ENCODE measurements at places on chromosomes 2 and 18. TPM values are rescaled to one million over a fixed set of nuclear protein-coding genes. Genes with fewer than 3 reads are reported as not detected.

Gene DSG1
- not detected for total RNA-seq

Gene TCF23
- total RNA-seq = not detected

Gene G6PC2
- total RNA-seq = not detected

Gene DSG2
- total RNA-seq = 0.18 TPM

Gene BARD1
- total RNA-seq = 34.0 TPM

Gene RTP5
- not detected for total RNA-seq

Gene ACVR1C
- 1.1 TPM for total RNA-seq

Gene GCG
- not detected for total RNA-seq

Gene SCN7A
- not detected for total RNA-seq

Gene ATP8B1
- 0.16 TPM for total RNA-seq

DNA sequence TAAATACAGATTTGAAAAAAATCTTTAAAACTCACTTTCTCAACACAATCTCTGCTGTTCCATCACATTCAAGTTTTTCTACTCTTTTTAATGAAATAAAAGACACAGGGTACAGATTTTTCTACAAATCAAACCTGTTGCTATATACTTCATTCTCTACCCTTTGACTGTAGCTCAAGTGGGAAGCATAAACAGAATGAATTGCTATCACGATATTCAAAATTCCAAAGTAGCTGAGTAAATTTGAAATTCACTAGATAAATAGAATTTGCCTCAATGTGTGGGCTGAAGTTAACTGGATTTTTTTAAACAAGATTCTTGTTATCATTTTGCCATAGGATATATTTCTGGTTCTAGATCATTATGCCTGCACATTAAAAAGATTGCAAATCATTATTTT is 185.9 kb downstream of the ZNF521 start:
- H3K4me3 ChIP-seq = no peak overlapping the region
- H3K4me1 ChIP-seq = peaks cover 24% of the 10 kb centered on the region
- H3K36me3 ChIP-seq = no peaks in the 10 kb centered on the region

DNA sequence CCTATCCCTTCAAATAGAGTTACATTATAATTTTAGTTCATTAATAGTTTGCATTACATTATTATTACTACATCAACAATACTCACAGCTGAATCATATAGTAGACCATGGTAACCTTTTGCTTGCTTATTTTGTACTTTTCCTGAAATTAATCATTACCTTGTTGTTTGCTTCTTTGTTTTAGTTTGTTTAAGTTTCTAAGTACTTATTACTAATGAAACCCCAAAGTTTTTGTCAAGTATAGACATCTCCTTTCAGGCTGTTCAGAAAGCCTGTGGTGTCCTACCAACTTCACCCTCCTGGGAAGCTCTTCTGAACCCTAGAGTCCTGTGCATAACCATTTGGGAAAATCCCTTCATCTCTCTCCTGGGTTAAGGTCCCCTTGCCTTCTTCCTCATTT is 43.5 kb upstream of the LAPTM4A start:
- H3K4me3 ChIP-seq = no peak overlapping the region
- no peak overlapping the region for H3K27ac ChIP-seq
- DNase-seq = no peak
- peaks cover 10% of the 10 kb centered on the region for H3K27me3 ChIP-seq
- no peaks in the 10 kb centered on the region for H3K4me1 ChIP-seq
- no peaks in the 10 kb centered on the region for H3K36me3 ChIP-seq

DNA sequence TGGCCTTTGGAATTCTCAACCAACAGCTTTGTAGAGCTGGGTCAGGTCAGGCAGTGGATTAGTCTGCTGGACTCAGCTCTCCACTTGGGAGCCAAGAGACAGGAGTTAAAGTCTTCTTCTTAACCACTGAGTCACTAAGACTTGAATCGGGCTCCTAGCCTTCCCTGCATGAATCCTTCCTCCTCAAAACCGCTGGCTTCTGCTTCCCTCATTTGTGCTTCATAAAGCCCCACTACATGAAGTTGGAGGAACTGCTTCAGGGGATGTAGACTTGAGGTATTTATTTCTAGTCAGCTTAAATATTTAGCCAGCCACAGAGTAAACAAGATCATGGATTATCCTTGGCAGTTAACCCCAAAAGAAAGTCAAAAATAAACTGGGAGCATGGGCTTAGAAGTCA is 536.3 kb upstream of the TNP1 start:
- no peak for DNase-seq
- H3K27ac ChIP-seq = no peak overlapping the region
- no peak overlapping the region for H3K4me3 ChIP-seq
- H3K4me1 ChIP-seq = peaks cover 5% of the 10 kb centered on the region
- H3K36me3 ChIP-seq = no peaks in the 10 kb centered on the region

GRCh38 chr2:16313235-16313975 is 352.2 kb downstream of the CYRIA start:
- no peak overlapping the region for H3K4me3 ChIP-seq
- no peak for DNase-seq
- no peaks in the 10 kb centered on the region for H3K36me3 ChIP-seq

- peaks cover 17% of the 10 kb centered on the region for H3K27me3 ChIP-seq
- no peak overlapping the region for H3K4me3 ChIP-seq
- no peak overlapping the region for H3K27ac ChIP-seq
- no peak for DNase-seq
- no peaks in the 10 kb centered on the region for H3K36me3 ChIP-seq
- H3K4me1 ChIP-seq = no peaks in the 10 kb centered on the region
These were observed 20.5 kb upstream of the C1D start for GRCh38 chr2:68083346-68083745.

DNA sequence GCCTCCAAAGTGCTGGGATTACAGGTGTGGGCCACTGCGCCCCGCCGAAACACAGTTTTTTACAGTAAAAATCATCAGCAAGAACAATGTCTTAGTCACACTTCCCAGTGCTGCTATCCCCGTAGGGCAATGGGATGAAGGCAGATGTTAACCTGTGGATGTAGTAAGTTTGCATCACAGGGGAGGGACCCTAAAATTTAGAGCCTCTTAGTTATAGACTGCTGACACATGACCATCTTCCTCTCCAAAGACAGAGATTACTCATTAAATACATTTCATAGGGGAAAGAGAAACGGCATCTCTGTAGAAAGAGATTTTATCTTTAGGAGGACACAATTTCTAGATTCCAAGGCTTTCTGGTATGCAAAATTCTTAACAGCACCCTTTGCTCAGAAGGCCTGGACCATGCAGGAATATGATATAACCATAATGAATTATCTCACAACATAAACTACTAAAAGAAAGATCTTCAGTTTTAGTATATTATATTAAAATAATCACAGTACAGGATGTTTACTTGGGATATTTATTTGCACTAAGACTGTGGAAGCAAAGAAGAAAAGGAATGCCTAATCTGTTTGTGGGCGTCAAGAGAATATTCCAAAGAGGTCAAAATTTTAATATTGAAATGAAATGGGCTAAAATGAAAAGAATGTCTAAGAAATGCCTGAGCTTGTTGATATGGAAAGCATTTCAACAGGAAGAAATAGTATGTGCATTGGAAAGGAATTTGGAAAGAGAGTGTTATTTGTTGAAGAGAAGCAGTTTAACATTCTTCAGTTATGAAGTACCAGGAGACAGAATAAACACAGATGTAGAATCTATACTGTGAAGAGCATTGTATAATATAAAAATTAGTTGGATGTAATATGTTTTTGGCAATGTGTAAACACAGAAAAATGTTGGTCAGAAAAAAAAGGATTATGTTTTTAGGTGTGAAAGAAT is 1228.3 kb upstream of the CHAC2 start:
- no peaks in the 10 kb centered on the region for H3K36me3 ChIP-seq
- no peak overlapping the region for H3K4me3 ChIP-seq
- peaks cover 2% of the 10 kb centered on the region for H3K27me3 ChIP-seq
- no peaks in the 10 kb centered on the region for H3K4me1 ChIP-seq
- H3K27ac ChIP-seq = no peak overlapping the region

DNA sequence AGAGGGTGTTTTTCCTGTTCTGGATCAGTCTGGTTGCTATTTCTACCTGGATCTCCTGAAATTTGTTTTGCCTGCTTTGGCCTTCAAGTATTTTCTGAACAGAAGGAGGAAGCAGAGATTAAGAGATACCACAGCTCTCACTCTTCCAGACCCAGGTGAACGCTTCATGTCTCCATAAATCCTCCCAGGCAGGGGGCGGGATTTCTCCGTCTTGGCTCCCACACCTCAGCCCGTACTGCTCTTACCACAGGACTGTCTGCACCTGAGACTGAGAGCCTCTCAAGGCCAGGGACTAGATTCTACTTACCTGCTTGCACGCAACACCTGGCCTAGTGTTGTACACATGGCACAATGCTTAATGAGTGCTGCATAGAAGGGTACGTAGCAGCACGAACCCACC is 59.9 kb upstream of the LRPPRC start:
- no peak for DNase-seq
- H3K4me3 ChIP-seq = no peak overlapping the region
- no peak overlapping the region for H3K27ac ChIP-seq
- H3K27me3 ChIP-seq = no peaks in the 10 kb centered on the region
- H3K36me3 ChIP-seq = no peaks in the 10 kb centered on the region

- no peaks in the 10 kb centered on the region for H3K27me3 ChIP-seq
- H3K36me3 ChIP-seq = no peaks in the 10 kb centered on the region
- no peak for DNase-seq
- H3K4me1 ChIP-seq = no peaks in the 10 kb centered on the region
- H3K27ac ChIP-seq = no peak overlapping the region
These were observed 554.6 kb upstream of the SALL3 start for GRCh38 chr18:78425019-78425412.

DNA sequence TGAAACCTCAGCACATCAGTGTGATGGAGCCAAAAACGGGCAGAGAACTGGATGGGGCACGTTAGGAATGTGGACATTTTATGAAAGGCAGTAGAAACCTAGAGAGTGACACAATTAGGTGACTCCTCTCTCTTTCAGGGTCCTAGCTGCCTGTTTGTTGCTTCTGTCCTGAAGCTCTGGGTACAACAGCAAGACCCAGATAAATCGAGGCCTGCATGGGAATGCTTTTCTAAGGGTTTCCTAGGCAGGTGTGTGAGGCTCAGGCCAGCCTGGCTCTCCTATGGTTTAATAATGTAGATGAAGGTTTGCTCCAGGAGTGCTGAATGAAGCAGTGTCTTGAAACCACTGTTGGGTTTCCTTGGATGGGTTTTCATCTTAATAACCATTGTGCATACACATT is 517.1 kb upstream of the RAB6C start:
- no peaks in the 10 kb centered on the region for H3K36me3 ChIP-seq
- H3K4me3 ChIP-seq = no peak overlapping the region
- peaks cover 2% of the 10 kb centered on the region for H3K27me3 ChIP-seq
- DNase-seq = no peak

DNA sequence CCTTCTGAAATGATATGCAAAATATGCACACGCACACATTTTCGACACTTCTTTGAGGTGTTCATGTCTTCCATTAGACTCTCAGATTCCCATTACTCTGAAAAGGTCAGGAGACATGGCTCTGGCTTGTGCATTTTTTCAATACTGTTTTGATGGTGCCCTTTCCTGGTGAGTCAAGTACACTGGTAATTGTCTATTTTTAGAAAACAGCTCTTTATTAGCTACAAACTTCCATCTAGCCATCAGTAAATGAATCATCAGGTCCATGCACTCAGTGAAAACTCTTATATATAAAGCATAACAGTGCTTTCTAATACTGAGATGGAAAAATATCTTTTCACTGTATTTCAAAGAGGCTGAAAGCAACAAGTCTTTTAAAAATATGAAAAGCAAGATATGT is 194.9 kb downstream of the GALNT1 start:
- no peak overlapping the region for H3K4me3 ChIP-seq
- H3K27me3 ChIP-seq = peaks cover 2% of the 10 kb centered on the region
- no peaks in the 10 kb centered on the region for H3K4me1 ChIP-seq
- H3K27ac ChIP-seq = no peak overlapping the region
- no peak for DNase-seq

GRCh38 chr18:51253476-51253875 is 56.0 kb upstream of the MEX3C start:
- no peak overlapping the region for H3K27ac ChIP-seq
- no peak overlapping the region for H3K4me3 ChIP-seq
- no peak for DNase-seq
- H3K27me3 ChIP-seq = peaks cover 7% of the 10 kb centered on the region

DNA sequence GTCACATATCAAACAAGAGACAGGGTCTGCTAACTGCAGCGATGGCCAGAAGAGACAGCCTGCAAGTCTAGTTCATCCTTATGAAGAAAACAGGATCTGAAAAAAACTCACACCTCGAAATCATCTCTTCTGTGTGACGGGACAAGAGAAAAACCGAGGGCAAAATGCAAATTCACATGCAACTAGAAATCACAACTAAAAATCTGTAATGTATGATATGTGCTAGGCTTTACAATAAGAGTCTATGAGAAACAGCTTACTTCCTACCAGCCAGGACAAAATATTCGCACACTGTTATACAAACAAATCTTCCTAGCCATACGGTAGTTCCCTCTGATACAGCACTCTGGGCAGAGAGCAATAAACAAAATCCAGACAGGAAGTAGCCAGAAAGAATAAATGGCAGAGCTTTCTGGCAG is 48.8 kb downstream of the ANKRD44 start:
- peaks cover 35% of the 10 kb centered on the region for H3K36me3 ChIP-seq
- H3K4me3 ChIP-seq = peak overlapping the region; percentile 57
- H3K27me3 ChIP-seq = no peaks in the 10 kb centered on the region
- DNase-seq = no peak
- H3K27ac ChIP-seq = peak overlapping the region; percentile 78
- peaks cover 87% of the 10 kb centered on the region for H3K4me1 ChIP-seq

DNA sequence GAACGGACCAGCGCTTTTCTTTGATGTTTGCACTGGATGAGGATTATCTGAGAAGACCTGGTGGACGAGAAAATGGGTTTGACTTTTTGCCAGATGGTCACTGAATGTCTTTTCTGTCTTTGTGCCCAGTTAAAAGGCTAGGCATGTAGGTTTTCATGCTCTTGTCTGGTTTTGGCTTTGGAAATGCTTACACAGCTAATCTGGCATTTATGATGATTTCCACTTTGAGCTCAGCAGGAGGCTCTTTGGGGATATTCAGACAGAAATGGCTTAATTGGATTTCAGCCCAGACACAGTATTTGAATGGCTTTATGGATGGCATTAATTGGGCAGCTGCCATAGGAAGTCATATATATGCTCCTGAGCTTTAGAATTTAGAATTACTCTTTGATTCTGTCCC is 59.6 kb downstream of the NCK2 start:
- peaks cover 93% of the 10 kb centered on the region for H3K4me1 ChIP-seq
- no peaks in the 10 kb centered on the region for H3K27me3 ChIP-seq
- H3K4me3 ChIP-seq = no peak overlapping the region
- no peak for DNase-seq
- H3K36me3 ChIP-seq = peaks cover 49% of the 10 kb centered on the region
- H3K27ac ChIP-seq = peak overlapping the region; percentile 88

DNA sequence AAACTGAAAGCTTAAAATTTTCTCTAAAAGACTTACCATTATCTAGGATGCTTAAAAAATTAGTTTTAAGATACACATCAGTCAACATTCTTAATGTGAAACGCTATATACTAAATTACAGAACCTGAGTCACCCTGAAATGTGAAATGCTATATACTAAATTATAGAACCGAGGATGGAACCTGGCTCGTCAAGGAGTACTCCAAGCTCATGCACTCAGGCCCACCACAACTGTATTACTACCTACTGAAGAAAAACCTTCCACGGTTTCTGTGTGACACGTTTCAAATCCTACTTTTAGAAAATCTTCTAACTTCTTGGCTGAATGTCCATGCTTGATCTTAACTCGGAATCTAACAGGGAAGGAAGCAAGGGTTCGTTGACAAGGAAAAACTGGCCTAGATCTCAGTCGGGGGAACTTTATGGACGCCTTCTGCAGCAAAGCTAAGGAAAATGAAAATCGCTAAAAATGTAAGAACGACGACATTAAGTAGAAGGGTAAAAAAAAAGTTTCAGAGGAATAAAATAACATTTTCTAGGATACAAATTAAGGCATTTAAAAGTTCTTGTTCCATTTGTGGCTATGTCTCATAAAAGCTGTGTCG is 1.4 kb downstream of the PRKD3 start:
- no peak for DNase-seq
- H3K4me1 ChIP-seq = peaks cover 44% of the 10 kb centered on the region
- H3K4me3 ChIP-seq = peak overlapping the region; percentile 97
- peak overlapping the region; percentile 96 for H3K27ac ChIP-seq

Measured in activated T-helper 1 cell treated with anti-CD3 and anti-CD28 coated beads, Interleukin-12 subunit alpha, Interleukin-12 subunit beta, Interleukin-2, Interleukin-4 antibody, amounts not matched to agents 30 ng/mL and 10 ng/mL and 1 ng/mL, durations not matched to agents 14 hours and 24 hours and 36 hours (primary cell).